NCI-H2227 treated with DMSO at 0.1 percent for 48 hours (cell line): ENCODE measurements at places on chromosomes 1 and 21.
A peak's percentile ranks its signal among the peaks of the same experiment; 100 is the strongest.

GRCh38 chr1:11797525-11798216, 8.1 kb downstream of the MTHFR start:
- DNase-seq: no peak

DNA sequence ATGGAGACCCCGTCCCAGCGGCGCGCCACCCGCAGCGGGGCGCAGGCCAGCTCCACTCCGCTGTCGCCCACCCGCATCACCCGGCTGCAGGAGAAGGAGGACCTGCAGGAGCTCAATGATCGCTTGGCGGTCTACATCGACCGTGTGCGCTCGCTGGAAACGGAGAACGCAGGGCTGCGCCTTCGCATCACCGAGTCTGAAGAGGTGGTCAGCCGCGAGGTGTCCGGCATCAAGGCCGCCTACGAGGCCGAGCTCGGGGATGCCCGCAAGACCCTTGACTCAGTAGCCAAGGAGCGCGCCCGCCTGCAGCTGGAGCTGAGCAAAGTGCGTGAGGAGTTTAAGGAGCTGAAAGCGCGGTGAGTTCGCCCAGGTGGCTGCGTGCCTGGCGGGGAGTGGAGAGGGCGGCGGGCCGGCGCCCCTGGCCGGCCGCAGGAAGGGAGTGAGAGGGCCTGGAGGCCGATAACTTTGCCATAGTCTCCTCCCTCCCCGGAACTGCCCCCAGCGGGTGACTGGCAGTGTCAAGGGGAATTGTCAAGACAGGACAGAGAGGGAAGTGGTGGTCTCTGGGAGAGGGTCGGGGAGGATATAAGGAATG, 505 bp downstream of the LMNA start:
- DNase-seq: no peak

GRCh38 chr1:245717611-245718010, 562.8 kb downstream of the KIF26B start:
- DNase-seq: peak; percentile 23

DNA sequence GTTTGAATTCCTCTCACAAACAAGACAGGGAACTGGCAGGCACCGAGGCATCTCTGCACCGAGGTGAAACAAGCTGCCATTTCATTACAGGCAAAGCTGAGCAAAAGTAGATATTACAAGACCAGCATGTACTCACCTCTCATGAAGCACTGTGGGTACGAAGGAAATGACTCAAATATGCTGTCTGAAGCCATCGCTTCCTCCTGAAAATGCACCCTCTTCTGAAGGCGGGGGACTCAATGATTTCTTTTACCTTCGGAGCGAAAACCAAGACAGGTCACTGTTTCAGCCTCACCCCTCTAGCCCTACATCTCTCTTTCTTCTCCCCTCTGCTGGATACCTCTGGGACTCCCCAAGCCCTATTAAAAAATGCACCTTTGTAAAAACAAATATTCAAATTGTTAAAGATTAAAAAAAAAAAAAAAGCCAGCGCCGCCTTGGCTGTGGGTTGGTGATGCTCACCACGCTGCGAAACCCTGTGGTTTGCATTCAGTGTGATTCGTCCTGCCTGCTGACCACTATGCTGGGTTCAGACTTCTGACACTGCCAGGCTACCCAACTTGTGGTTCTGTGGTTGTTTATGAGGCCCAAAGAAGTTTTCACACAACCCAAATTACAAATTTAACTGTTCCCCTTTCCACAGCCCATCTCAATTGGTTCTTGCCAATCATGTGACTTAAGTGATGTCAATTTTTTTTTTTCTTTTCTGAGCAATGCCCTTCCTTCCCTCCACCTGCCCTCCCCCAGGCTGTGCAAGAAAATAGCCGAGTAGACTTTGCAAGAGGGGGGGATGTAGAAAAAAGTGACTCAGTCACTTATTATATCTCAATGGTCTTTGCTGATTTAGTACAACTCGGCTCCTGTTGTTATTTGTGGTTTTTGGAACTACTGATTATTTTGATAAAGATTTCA, at the start of gene RUNX1:
Gene RUNX1 (minus strand): TSS at position 597 of the 912 bp plus-strand sequence.
- DNase-seq: no peak

DNA sequence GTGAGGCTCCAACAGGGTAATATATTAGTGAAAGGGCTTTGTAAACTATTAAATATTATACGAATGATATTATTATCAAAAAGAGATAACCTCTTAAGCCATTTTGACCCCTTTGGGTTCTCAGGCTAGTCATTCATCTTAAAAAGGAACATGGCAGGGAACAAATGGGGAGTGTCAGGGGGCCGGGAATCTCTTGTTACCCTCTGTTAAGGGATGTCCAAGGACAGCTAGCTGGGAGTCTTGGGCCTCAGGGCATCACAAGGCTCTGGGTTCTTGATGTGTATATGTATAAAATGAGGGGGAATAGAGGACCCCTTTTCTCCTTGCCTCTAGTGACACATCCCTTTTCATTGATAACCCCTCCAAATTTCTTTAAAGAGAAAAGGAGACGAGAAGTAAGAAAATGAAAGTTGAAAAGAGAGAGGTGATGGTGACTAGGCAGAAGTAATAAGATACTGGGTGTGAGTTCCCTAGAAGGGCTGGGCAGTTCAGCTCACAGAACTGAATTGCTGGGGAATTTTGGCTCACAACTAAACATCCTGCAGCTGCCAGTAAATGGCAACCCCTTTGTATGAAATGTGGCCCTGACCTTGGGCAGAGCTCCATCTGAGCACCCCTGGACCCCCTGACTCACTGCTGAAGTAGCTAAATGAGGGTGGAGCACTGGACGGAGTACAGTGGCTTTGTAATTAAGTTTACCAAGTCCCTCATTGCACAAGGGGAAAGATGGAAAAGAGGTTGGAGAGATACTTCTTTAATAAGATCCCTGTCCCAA, 20.0 kb upstream of the ZNF326 start:
- DNase-seq: no peak
